ENCODE measurements at places on chromosomes 16 and 17. TPM values are rescaled to one million over a fixed set of nuclear protein-coding genes. Genes with fewer than 3 reads are reported as not detected.

The ATP2A3 gene
- polyA plus RNA-seq: 160 TPM

The ANKRD11 gene
- polyA plus RNA-seq: 53.2 TPM

The KRTAP9-2 gene
- polyA plus RNA-seq: not detected

The PPY gene
- polyA plus RNA-seq: not detected

The MVP gene
- polyA plus RNA-seq: 31.7 TPM

The CEP112 gene
- 2.4 TPM for polyA plus RNA-seq

The HP gene
- polyA plus RNA-seq: 9.2 TPM

The ZFPM1 gene
- 9.8 TPM for polyA plus RNA-seq

The ICAM2 gene
- 25.2 TPM for polyA plus RNA-seq

The NME3 gene
- 65.0 TPM for polyA plus RNA-seq

The BEAN1 gene
- 6.1 TPM for polyA plus RNA-seq

The TEKT5 gene
- polyA plus RNA-seq: not detected

The RNU2-1 gene
- polyA plus RNA-seq: not detected

The CFAP97D1 gene
- not detected for polyA plus RNA-seq

The VMP1 gene
- polyA plus RNA-seq: 34.0 TPM

The ENPP7 gene
- polyA plus RNA-seq: not detected

The NPIPA8 gene
- 3.8 TPM for polyA plus RNA-seq

The RPRML gene
- polyA plus RNA-seq: 3.5 TPM

The CCL14 gene
- 4.4 TPM for polyA plus RNA-seq

The SEC14L5 gene
- 14.6 TPM for polyA plus RNA-seq

The SLFN11 gene
- 2.4 TPM for polyA plus RNA-seq

The BFAR gene
- 41.5 TPM for polyA plus RNA-seq

The AGRP gene
- polyA plus RNA-seq: 0.49 TPM

The KRT20 gene
- polyA plus RNA-seq: not detected

The ZNF689 gene
- polyA plus RNA-seq: 10.9 TPM

The PHOSPHO1 gene
- 1.8 TPM for polyA plus RNA-seq

The KCNH6 gene
- 19.4 TPM for polyA plus RNA-seq

The SULT1A4 gene
- polyA plus RNA-seq: 3.4 TPM

The DNASE1L2 gene
- 0.71 TPM for polyA plus RNA-seq

The SMIM36 gene
- not detected for polyA plus RNA-seq

The ASGR1 gene
- 13.4 TPM for polyA plus RNA-seq

The VMO1 gene
- polyA plus RNA-seq: 3.3 TPM

The NDUFAB1 gene
- polyA plus RNA-seq: 160 TPM

The RUNDC3A gene
- polyA plus RNA-seq: 304 TPM

The TBC1D3C gene
- polyA plus RNA-seq: not detected

The CCDC40 gene
- 10.0 TPM for polyA plus RNA-seq

The NGFR gene
- 2.6 TPM for polyA plus RNA-seq

The CTRB1 gene
- not detected for polyA plus RNA-seq

The SLC16A13 gene
- polyA plus RNA-seq: 1.8 TPM

The OXLD1 gene
- polyA plus RNA-seq: 32.6 TPM

The PIK3R6 gene
- 0.24 TPM for polyA plus RNA-seq

The TBC1D26 gene
- polyA plus RNA-seq: not detected

The CD300LD gene
- not detected for polyA plus RNA-seq

The CA4 gene
- 21.7 TPM for polyA plus RNA-seq

The TEKT1 gene
- 0.29 TPM for polyA plus RNA-seq

The BRIP1 gene
- polyA plus RNA-seq: 3.6 TPM

The PRR29 gene
- polyA plus RNA-seq: 0.68 TPM

The HSF4 gene
- 6.4 TPM for polyA plus RNA-seq

The LRRC75A gene
- 38.0 TPM for polyA plus RNA-seq

The BAHCC1 gene
- polyA plus RNA-seq: 19.5 TPM

The ALOXE3 gene
- polyA plus RNA-seq: 0.22 TPM

The DPEP3 gene
- polyA plus RNA-seq: 0.15 TPM

The SDK2 gene
- 11.0 TPM for polyA plus RNA-seq

The THUMPD1 gene
- polyA plus RNA-seq: 11.3 TPM

The CCL3 gene
- polyA plus RNA-seq: 0.48 TPM

The G6PC1 gene
- not detected for polyA plus RNA-seq

Data from brain (organoid and tissue), 16 donors.